ENCODE measurements at places on chromosomes 7 and 10. TPM values are rescaled to one million over a fixed set of nuclear protein-coding genes. Genes with fewer than 3 reads are reported as not detected.

The UTF1 gene
- not detected for total RNA-seq

The CTNNA3 gene
- total RNA-seq = not detected

The DEPP1 gene
- total RNA-seq = 0.84 TPM

The RELN gene
- total RNA-seq = not detected

The FXYD4 gene
- total RNA-seq = not detected

The TAS2R60 gene
- total RNA-seq = not detected

The OGA gene
- 115 TPM for total RNA-seq

The HYAL4 gene
- total RNA-seq = not detected

The HOXA1 gene
- total RNA-seq = 5.6 TPM

The GFRA1 gene
- not detected for total RNA-seq

The POLR3A gene
- total RNA-seq = 19.8 TPM

The AGFG2 gene
- total RNA-seq = 11.9 TPM

The SFRP5 gene
- not detected for total RNA-seq

The FRAT1 gene
- 2.1 TPM for total RNA-seq

The ANXA8 gene
- 103 TPM for total RNA-seq

The PNLIPRP2 gene
- not detected for total RNA-seq

The DNAH11 gene
- 0.91 TPM for total RNA-seq

The MLXIPL gene
- 1.5 TPM for total RNA-seq

The TIMM23 gene
- 89.9 TPM for total RNA-seq

The CHAT gene
- not detected for total RNA-seq

The AGAP3 gene
- 95.6 TPM for total RNA-seq

The ABCC2 gene
- 6.3 TPM for total RNA-seq

The GDF2 gene
- total RNA-seq = not detected

The PTPRE gene
- total RNA-seq = 21.8 TPM

The POLL gene
- total RNA-seq = 38.5 TPM
